ENCODE measurements at places on chromosomes 16 and 17.

DNA sequence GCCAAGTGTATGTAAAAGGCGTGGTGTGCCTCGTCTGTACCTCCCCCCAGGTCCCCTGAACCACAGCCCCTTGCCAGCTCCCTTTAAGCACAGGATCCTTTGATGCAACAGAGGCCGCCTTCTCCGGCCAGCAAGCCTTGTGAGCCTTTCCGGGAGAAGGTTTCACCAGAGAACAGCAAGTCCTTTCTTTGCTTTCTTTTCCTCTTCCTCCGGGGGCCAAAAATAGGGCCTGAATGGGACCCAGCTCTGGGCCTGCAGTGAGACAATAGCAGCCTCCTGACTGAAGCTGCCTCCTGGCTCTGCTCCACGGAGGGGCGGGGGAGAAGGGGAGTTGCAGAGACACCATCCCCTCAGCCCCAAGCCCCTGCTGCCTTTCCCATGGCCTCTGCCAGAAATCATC is 9.0 kb downstream of the ADGRG1 start:
- DNase-seq = no peak

DNA sequence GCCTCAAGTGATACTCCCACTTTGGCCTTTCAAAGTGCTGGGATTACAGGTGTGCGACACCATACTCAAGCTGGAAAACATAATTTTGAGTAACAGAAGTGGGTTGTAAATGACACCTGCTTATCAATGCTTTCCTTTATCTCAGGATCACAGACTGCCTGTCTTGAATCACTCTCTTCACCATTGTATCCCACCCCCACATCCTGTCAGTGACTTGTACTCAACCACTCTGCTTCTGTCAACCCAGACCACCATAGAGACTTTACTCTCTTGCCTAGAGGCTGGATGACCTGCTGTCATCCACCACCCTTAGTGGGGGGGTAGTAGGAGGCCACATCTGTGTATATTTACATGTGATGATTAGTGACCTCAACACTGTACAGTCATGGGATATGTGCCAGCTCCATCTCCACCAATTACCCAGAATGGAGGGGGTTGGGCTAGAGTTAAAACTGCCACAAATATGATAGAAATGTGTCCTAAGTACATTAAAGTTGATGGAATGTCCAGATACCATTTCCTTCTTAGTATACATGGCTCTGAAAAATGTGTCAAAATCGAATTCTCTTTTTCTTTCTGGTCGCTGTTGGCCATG is 338.7 kb downstream of the GRIN2A start:
- DNase-seq = no peak

DNA sequence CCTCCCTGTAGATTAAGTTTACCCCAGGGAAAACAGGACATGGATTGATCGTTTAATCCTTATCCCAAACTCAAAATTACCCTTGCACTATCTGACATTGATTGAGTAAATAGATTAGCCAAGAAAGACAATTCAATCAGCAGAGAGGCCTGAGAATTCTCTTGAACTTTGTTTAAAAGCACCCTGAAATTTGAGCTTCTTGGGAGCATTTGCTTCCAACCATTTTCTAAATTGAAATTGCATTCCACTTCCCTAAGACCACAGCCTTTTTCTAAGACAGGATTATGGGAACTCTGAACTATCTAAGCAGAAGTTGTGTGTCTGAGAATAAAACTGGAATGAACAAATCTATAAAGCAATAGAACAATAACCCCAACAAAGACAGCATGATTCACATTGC is 76.6 kb upstream of the TNRC6A start:
- no peak for DNase-seq

DNA sequence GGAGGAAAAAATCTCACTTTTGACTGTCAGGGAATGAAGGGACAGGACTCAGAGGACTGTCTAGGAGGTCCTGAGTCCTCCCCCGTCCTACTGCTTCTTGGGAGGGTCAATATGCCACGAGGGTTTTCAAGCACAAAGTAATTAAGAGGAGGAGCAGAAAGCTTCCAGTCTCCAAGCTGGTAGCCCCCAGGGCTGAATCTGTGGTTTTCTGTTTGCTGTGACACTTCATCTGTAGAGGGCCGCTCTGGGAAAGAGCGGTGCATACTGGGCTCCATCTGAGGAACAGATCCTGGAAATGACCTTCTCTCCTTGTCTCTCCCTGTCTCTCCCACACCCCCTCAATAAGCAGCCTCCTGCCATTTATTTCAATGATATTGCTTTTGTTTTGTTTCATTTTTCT is 180.1 kb upstream of the SDK2 start:
- DNase-seq = no peak

GRCh38 chr16:11716336-11716735 is 26.3 kb downstream of the TXNDC11 start:
- no peak for DNase-seq

- no peak for DNase-seq
Measured at GRCh38 chr17:59377410-59377809, 46.0 kb downstream of the YPEL2 start.

GRCh38 chr17:67401106-67401505 is 24.0 kb downstream of the PITPNC1 start:
- DNase-seq = no peak

- DNase-seq = no peak
Measured at GRCh38 chr17:82685291-82685690, 13.2 kb downstream of the RAB40B start.

DNA sequence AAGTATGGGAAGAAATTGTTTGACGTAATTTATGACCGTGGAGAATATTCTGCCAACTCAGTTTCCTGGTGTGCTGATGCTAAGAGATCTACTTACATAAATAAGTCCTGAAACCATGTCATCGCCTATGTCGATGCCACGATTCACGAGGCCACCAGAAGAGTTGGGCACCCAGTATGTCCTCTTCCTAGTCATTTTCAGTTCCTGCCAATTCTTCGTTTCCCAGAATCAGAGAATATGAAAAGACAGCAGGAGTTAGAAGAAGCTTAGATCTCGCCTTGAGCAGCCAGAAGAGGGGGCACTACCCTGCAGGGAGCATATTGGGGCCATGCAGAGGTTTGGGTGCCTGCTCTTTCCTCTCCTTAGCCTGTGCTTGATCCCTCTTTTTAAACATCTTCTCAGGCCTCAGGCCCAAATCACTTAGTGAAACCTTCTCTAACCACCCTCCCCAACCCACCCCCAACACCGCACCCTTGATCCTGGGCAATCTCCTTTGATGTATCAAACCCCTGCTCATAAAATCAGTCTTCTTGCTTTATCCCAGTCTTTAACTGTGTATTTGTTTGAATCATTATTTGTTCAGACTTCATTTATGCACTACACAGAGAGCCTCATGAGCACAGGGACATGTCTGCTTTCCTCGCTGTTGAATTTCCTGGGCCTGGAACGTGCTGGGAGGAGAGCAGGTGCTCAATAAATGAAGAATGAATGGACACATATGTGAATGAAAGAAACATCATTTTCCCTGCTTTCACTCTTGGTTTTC is 12.2 kb upstream of the LONP2 start:
- DNase-seq = no peak

DNA sequence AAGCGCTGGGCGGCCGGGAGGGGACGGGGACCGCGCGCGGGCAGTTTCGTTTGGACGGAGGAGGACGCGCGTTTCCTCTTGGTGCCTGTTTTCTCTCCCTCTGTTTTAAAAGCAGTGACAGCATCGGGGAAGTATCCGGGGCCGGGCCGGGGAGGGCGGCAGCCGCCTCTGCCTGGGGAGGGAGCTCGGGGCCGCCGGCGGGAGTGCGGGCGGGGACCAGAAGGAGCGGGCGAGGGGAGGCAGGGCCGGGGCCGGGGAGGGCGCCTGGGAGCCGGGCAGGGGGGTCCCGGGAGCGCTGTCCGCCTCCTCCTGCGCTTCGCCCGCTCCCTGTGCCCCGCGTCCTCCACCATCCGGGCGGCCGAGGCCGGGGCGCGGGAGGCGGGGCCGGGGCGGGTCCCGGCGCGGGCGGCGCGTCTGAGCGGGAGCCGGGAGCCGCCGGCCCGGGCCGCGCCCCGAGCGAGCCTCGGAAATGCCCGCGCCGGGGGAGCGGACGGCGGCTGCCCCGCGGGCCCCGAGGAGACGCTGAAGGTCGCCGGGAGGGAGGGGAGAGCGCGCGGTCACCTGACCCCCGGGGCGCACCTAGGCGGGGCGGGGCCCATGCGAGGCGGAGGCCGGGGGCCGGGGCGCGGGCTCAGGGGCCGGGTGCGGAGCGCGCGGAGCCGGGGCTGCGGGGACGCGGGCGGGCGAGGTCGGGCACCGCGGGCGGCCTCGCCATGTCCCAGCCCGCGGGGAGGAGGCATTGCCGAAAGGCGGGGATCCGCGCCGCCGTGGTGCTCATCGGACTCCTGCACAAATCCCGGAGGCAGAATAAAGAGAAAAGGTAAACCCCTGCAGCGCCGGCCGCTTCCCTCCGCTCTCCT is 57.3 kb downstream of the RAP1GAP2 start:
- peak; percentile 34 for DNase-seq

DNA sequence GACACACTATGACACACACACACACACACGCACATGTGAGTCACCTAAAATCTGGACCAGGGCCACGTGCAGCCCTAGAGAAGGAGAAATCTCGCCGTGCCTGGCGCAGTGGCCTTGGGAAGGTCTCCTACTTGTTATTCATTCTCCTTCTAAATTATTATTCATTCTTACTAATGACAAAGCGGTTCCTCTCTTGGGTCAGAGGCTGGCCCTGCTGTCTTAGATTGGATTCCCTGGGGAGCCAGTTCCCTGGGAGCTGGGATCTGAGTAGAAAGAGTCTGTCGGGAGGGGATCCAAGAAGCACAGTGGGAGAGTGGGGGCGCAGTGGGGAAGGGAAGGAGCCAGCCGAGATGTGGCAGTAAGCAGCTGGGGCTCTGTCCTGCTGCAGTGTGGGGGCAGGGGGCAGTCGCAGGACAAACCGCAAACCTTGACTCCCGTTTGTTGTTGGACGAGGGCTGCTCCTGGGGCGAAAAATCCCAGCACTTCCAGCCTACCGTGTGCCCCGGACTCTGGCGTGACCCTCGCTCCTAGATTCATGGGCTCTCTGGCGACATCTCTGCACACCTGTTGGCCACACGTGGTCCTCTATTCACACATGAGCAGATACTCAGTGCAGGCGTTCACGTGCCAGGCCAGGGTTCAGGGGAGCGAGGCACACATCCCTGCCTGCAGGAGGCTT is 18.7 kb upstream of the JPH3 start:
- DNase-seq = no peak

DNA sequence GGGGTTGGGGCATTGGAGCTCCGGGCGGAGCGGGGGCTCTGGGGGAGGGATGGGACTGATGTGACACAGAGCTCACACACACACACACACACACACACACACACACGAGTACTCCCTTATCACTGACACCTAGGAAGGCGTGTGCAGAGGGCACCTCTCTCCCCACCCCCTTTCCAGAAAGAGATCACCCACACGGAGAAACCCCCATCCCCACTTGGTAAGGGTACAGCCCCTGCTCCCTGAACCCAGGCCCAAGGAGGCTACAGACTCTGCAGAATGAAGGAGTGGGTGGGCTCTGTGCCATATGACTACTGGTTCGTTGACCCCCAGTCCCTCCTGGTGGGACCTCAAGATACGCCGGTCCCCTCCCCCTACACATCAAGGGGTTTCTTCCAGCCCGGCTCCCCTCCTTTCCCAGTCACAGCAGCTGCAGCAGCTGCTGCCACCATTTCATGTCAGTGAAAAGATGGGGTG is 8.7 kb upstream of the ARHGAP23 start:
- no peak for DNase-seq

DNA sequence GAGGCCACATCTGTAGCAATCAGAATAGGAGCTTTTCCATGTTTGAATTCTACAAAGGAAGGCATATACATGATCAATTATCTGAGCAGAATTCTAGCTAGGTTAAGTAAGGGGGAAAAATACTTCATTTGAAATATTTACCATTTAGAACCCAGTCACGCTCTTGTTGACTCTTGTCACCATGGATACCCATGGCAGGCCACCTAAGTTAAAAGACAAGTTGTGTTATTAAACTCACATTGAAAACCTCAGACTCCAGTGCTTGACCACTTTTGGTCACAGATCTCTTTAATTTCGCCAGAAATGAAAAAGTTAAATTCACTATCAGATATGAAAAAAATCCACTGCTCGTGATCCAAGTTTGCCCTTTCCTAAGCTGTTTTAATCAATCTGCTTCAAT is 4.1 kb downstream of the DDX5 start:
- no peak for DNase-seq

DNA sequence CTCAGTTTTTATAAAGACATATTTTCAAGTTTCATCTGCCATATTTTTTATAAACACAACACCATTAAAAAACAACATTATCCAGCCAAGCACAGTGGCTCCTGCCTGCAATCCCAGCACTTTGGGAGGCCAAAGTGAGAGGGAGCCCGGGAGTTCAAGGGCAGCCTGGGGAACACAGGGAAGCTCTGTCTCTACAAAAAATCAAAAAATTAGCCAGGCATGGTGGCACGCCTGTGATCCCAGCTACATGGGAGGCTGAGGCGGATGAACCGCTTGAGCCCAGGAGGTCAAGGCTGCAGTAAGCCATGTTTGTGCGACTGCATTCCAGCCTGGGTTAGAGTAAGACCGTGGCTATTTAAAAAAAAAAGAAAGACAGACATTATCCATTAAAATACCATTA is 17.2 kb upstream of the NTAN1 start:
- no peak for DNase-seq

- no peak for DNase-seq
Measured at GRCh38 chr17:17767154-17767869, 69.5 kb downstream of the SREBF1 start.

- DNase-seq = peak; percentile 88
Measured at GRCh38 chr17:66459811-66460270, 157.4 kb downstream of the PRKCA start.

GRCh38 chr16:19142939-19143598 is 25.0 kb upstream of the SYT17 start:
- DNase-seq = peak; percentile 84

DNA sequence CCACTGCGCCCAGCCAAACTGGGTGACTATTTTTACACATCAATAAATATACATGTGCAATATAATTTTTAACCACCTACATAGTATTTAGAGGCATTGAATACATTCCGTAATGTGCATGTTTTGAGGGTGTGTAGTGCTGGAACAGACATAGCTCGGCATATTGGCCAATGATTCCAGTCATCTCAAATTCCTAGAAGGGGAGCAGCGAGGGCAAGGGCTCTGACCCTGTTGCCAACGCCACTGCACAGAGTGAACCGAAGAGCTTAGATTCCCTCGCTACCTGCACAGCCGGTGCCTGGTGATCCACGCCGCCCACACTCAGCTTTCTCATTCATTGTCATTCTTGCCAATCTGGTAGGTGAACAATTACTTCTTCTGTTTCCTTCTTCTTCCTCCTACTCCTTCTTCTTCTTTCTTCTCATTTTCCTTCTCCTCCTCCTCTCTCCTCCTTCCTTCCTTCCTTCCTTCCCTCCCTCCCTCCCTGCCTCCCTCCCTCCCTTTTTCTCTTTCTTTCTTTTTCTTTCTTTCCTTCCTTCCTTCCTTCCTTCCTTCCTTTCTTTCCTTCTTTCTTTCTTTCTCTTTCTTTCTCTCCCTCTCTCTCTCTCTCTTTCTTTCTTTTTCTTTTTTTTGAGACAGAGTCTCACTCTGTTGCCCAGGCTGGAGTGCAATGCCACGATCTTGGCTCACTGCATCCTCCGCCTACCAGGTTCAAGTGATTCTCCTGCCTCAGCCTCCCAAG is 26.3 kb upstream of the ATP2A3 start:
- no peak for DNase-seq

GRCh38 chr17:42852351-42852750 is 1.4 kb downstream of the AOC3 start:
- no peak for DNase-seq
